ENCODE measurements at places on chromosomes 3 and 15.

DNA sequence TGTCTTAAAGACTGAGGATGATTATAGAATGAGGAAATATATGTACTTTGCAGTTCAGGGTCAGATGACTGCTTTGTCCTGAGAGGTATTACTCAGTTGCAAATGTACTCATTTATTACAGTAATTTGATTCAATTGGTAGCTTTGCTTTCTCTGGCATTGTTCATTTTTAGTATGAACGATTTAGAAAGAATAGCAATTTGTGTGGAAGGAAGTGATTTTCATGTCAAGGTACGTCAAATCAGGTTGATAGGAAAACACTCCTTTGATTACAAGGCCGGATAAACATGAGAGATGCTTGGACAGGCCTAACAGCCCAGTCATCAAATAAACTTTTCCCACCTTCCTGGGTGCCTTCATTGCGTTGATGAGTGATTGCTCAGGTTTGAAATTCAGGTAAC, 53.8 kb downstream of the UNC13C start:
- no peak for DNase-seq

GRCh38 chr15:55990998-55991397, 2.4 kb downstream of the NEDD4 start:
- no peak for DNase-seq

DNA sequence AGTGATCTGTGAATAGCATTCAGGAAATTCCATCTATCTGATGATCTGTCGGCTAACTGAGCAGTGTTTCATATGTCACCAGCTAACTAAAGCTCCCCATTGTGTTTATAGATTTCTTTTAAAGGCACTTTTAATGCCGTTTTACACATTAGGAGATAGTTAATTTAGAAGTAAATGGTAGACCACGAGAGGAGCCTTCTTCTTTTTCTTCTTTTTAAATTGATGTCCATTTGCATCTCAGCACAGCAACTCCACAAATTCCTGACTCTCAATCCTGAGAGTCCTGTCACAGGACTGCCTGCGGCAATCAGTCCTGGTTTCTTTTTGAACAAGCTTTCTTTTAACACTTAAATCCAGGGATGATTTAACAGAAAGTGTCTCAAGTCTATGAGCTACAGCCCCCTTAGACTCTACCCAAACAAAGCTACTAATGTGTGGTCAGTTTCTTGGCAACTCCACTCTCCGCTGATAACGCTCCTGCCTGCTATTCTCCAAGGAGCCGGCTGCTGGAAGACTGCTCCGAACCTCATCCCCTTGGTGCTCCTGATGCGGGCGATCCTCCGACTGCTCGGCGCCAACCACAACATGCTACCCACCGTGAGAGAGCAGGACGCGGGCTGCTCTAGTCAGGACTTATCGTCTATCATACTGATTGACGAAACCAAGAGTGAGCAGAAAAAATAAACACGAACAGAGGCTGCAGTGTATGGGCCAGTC, 421.4 kb downstream of the MECOM start:
- DNase-seq = no peak

DNA sequence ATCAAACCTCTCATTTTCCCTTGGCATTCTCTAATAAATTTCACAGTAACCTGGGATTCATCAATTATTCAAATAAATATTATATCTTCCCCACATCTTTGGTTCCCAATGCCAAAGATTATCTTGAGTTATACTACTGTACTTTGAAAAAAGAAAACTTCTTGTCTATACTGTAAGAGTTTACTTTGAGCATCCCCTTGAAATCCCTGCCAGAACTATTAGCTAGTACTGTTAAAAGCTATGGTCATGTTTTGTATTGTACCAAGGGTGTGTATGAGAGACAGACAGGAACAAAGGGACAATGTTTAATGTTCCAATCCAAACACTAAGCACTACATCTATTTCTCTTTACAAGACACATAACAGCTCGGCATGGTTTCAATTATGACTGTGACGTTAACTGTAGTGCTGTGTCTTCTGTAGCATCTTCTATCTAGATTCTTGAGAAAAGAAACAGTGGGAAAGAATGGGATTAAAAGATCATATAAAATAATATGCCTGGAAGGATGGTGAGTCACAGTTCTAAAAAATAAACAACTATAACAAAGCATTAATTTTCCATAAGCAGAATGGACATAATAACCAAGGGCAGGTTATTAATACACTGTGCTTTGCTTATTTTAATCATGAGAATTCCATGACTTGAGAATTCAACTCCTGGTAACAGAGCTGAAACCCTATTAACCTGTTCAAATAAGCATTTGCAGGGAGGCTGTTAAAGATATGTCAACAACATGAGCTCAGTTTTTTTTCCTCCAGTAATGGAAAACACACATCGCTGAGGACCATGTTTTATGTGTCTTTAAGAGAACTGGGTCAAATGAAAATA, 71.1 kb downstream of the ALDH1A2 start:
- no peak for DNase-seq

DNA sequence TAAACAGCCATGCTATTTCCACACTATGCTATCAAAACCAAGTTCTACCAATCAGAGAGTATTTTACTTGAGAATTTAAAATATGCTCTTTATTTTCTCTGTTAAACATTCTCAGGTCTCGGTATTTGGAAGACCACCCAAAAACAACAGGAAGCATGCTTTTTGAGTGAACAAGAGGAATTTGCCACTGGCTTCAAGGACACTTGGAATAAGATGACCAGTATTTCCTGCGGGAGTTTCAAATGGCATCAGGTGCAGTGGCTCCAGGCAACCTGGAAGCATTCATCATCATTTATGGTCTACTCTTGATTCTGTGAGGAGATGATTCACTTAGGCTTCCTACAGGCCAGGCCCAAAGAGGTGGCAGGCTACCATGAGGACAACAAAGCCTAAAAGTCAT, 305.7 kb upstream of the ATP11B start:
- DNase-seq = no peak

- DNase-seq = no peak
These were observed 10.2 kb downstream of the GNB5 start for GRCh38 chr15:52180851-52181450.

GRCh38 chr3:85481411-85482212, 522.8 kb downstream of the CADM2 start:
- no peak for DNase-seq

DNA sequence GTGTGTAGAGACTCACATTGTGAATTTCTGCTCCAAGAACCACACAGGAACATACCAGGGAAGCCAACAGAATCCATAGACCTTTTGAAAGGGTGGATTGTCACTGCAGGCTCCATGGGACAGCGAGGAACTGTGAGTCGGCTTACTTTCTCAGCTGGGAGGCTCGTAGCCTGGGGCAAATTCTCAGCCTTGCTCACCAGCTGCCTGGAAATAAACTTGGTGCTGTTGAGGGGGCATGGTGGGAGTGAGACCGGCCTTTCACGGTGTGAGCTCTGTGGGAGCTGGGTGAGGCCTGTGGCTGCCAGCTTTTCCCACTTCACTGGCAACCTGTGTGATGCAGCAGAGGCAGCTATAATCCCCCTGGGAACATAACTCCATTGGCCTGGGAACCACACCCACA, 146.6 kb upstream of the P2RY1 start:
- no peak for DNase-seq

GRCh38 chr3:102511639-102512038, 76.8 kb downstream of the ZPLD1 start:
- no peak for DNase-seq

DNA sequence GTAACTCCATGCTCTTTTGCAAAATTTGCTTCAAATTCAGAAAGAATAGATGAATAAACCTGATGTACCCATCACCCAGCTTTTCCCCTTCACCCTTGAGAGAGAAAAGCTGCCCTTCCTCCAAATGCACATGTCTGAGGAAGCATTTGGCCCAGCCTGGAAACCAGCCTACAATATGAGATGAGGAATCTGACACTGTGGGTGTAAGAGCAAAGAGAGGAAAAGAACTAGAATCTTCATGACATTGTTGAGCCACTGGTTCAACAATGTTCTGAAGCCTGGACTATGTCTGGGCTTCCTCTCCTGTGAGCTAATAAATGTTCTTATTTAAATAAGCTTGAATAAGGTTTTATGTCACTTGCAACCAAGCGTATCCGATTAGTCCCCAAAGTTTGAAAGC, 18.7 kb upstream of the DCBLD2 start:
- DNase-seq = no peak

GRCh38 chr15:89818287-89818686, 3.6 kb upstream of the ANPEP start:
- no peak for DNase-seq

- peak; percentile 37 for DNase-seq
These were observed 675 bp downstream of the BRPF1 start for GRCh38 chr3:9732080-9732739.

DNA sequence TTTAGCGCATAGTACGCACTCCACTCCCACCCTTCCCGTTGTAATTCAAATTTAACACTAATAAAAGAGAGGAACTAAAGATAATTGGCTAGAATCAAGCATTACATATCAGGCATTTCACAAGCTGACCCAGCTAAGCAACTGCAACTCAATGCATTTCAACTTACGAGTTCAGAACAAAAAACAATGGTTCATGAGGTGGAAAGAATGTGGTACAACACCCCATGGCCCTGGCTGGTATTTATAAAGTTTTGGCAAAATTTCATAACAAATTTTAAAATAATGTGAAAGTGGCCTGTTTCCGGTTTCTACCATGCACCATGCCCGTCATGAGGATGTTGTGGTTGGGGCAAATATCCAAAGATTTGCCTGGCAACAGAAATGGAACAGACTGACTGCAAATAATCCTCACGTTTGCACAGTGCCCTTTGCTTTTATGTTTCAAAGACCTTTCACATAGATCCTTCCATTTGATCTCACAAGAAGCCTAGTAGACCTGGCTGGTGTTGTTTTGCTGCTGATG, 455.3 kb upstream of the NR2F2 start:
- DNase-seq = no peak

DNA sequence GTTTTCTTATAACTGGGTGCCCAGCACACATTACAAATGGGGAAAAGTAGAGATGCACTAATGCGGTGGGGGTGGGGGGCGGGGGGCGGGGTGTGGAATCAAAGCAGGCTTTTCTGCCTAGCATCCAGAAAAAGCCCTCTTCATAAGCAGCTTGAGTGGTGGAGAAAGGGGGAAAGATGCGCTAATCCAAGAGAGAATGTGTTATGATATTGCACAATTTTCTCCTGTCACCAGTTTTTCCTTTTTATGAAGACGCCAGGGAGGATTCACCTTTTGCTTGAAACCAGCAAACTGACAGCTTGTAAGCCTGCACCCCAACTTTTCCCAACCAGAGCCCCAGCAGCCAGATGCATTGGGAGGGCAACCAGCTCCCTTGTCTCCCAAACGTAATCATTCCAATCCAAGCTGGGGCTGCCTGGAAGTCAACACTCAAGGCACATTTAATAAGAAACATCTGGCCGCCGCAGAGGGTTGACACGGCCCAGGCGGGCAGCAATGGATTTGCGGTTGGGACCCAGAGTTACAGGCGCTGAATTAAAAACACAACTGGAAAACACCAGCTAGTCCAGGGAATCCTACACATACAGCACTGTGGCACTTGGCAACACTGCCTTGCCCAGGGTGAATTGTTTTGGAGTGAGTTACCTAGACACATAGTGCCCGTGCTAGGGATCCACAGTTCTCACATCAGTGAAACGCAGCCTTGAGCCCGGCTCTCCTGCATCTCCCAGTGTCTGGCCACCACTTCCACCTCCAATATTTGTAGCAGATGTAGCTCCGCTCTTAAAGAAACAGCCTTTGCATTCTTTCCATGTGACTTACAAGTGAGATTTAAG, 218.5 kb upstream of the PRICKLE2 start:
- no peak for DNase-seq

DNA sequence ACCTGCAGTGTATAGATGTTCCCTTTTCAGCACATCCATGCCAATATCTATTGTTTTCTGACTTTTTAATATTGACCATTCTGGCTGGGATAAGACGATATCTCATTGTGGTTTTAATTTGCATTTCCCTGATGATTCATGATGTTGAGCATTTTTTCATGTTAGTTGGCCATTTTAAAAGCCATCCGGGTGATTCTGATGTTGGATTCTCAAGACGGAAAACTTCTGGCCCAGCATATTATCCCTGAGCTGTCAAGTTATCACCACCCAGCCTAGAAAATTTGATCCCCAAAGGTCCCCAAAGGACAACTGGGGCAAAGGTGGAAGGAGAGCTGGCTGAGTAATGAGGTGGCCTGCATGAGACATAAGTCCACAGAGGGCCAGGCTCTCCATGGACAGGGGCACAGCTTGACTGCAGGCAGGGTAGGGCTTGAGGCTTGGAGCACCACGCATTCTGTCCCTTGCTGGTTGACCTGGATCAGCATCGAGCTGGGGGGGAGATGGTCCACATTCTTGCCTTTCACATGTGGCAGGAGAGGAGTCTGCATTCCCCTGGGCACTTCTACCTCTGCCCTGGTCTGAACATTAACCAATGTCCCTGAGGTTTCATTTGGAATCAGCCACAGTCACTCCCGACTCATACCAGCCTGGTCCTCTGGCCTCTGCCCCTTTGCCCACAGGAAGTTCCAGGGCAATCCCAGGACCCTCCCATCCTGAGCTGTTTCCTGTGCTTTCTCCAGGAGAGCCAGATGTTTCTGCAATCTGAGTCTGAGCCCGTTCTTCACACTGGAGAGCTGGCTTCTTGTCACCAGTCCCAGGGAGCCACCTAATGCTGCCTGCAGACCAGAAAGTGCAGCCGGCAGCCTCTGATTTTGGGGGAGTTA, 69.2 kb downstream of the ISG20 start:
- no peak for DNase-seq

DNA sequence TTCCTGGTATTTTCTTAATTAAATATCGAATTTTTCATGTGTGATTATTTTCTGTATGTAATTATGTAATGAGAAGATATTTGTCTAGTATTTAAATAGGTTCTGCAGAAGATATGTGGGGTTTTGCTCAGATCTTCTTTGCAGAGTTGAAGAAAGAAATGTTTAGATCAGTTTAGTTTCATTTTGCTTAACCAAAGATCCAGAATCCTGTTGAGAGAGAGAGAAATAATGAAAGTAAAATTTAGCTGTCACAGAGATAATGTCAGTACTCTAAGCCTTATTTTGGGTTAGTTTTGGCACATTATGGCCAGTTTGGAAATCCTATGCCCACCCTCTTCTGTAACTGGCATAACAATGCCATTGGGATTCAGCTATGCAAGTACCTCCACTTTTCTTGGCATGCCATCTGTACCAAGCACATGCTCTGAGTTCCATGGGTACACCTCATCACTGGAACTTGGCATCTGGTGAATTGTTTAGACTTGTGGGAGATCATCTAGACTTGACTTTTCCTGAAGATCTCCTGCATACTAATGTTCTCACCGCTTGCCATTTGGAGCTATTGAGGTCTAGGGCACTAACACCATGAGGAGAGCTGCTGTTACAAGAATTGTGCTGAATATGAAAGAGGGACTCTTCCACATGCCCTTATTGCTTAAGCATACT, 30.9 kb downstream of the PLSCR1 start:
- DNase-seq = no peak

GRCh38 chr3:184610245-184610871, 48.8 kb downstream of the EPHB3 start:
- DNase-seq = no peak

- DNase-seq = no peak
These were observed 4.1 kb upstream of the MYO1E start for GRCh38 chr15:59376733-59377132.

GRCh38 chr3:113496924-113497323, 18.0 kb downstream of the SPICE1 start:
- DNase-seq = no peak

GRCh38 chr3:129624347-129625071, 18.0 kb upstream of the PLXND1 start:
- DNase-seq = no peak

GRCh38 chr3:50484722-50485121, 18.7 kb downstream of the CACNA2D2 start:
- no peak for DNase-seq

Data from stimulated activated CD4-positive, alpha-beta T cell treated with anti-CD3 and anti-CD28 coated beads, Interleukin-4, amount 100 ng/mL, for 24 hours (primary cell).